NCI-H2029 (cell line): ENCODE measurements at places on chromosomes 1 and 21.
A peak's percentile ranks its signal among the peaks of the same experiment; 100 is the strongest.

GRCh38 chr1:47340227-47340626 lies 6.6 kb downstream of the CMPK1 start:
- no peak for DNase-seq

GRCh38 chr1:143665606-143666005 lies 306.2 kb downstream of the FAM72C start:
- no peak for DNase-seq

DNA sequence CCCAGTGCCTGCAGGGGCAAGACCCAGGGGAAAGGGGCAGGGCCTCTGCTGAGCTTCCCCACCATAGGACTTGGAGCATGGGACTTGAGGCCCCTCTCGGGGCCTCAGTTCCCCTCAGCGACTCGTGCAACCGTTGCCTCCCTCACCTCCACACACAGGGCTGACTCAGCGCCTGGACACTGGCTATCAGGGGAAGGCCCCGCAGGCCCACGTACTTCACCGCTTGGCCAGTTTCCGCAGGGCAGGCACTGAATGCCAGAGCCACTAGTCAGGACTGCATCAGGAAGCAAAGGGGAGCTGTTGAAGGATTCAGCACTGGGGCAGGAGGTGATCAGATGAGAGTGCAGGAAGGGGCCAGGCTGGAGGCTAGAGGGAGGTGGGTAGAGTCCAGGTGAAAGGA lies 15.5 kb upstream of the FAM131C start:
- no peak for DNase-seq

- no peak for DNase-seq
These were observed 148.2 kb upstream of the KLHDC7A start for GRCh38 chr1:18332576-18332975.

DNA sequence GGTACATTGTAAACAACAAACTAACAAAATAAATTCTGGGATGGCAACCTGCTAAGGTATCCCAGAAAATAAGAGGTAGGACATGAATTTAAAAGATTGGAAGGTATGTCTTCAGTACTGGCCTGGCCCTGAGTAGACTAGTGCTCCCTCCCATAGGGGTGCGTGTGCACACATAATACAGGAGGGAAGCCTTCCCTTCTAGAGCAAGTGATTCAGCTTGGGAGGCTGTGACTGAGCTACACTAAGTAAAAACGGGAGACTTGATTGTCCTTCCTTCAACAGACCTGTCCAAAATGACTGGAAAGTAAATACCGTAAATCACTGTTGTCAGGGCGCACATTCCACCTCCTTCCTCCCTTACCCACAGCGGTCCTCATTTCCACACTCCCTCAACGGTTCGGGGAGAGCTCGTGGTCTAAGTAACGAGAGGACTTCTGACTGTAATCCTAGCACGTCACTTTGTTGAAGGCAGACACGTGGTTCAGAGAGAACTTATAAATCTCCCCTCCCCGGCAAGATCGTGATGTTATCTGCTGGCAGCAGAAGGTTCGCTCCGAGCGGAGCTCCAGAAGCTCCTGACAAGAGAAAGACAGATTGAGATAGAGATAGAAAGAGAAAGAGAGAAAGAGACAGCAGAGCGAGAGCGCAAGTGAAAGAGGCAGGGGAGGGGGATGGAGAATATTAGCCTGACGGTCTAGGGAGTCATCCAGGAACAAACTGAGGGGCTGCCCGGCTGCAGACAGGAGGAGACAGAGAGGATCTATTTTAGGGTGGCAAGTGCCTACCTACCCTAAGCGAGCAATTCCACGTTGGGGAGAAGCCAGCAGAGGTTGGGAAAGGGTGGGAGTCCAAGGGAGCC lies at the start of gene TGFB2:
Gene TGFB2 (plus strand): TSS at position 523 of the 859 bp plus-strand sequence. CDS start 1,366 bp downstream, outside the sequence.
- DNase-seq = peak; percentile 49

DNA sequence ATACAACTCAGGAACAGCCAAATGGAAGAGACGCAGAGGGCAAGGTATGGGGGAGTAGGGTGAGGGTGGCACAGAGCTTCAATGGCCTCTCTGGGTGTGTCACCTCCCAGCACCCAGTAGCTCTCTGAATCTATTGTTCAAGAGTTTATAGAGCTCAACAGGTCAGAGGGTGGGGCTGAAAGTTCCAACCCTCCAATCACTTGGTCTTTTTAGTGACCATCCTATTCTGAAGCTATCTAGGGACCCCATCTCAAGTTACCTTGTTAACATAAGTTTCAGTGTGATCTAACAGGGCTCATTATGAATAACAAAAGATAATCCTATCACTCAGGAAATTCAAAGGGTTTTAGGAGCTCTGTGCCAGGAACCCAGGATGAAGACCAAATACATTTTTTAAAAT lies 31.2 kb upstream of the ZNF697 start:
- no peak for DNase-seq

DNA sequence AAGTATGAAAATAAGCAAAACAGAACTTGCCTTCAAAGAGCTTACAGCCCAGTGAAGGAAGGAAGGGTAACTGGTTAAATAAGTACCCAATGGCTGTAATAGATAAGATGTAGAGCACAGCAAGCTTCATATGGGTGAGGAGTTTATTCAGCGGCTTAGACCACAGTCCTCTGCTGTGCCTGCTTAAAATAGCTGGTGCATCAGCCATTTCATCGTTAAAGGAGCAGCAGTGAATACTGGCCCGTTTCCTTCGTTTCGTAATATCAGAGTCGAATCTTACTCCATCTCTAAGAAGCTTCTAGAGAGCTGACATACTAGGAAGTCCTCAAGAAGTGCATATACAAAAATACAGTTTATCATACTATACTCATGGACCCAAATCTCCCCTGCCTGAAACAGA lies 286.5 kb downstream of the NFIA start:
- no peak for DNase-seq
